Nephron progenitor cell (in vitro differentiated cells): ENCODE measurements at places on chromosomes 6 and 20.
A peak's percentile ranks its signal among the peaks of the same experiment; 100 is the strongest.

DNA sequence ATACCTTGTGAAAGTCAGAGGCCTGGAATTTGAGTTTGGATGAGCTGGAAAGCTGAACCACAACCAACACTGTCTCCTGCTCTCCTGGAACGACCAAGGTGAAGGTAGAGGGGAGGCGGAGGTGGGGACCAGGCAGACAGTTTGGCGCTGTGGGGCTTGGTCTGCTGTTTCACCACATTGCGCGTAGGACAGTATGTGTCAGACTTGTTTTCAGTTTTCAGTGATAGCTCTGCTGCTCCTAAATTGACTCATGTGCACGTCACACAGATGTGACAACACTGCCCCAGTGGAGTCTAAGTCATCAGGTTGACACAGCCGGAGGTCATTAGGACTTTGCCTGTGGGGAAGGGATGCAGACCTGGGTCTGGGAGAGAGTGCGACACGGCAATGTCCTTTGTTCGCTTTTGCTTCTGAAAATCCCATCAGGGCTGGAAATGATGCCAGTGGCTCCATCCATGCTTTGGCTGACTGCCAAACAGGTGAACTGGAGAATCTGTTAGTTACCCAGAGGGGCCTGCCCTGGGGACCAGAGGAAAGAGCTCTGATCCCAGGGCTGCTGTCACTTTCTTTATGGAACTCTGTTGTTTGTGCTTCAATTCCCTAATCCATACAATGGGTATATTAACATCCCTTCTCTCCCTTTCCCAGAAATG is 255.5 kb downstream of the CDC5L start:
- DNase-seq: no peak

DNA sequence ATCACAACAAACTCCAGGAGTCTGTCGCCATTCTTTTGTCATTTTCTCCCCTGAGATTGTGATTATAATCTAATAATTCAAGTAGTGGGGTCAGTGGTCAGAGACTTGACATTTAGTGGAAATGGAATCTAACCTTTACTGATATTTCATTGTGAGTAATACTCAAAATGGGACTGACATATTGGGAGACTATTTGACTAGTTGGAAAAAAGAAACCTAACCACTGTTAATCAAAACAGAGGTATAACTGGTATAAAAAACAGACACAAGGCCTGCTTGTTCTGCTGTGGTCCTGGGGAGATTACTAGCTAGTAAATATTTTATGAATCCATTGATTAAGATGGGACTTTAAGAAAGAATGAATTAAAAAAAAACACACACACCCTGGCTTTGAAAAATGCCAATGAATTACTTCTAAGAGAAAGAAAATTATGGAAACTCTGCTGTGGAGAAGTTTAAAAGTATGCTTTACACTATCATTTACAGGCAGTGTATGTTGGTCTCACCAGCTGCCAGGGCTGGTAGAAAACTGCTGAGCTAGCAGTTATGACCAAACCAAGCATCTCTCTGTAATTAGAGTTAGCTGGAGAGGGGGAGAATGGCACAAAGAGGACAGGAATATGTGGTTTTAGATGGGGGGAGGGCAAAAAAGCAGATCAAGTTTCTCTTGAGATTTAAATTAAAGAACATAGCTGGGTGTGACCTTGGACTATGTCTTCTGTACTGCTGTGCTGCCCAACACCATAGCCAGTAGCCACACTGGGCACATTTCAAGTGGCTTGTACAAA is 103.7 kb downstream of the FYN start:
- DNase-seq: no peak

GRCh38 chr6:23692184-23692583 is 433.8 kb upstream of the NRSN1 start:
- no peak for DNase-seq

GRCh38 chr6:136571065-136571464 is 20.8 kb upstream of the MAP7 start:
- DNase-seq: no peak

DNA sequence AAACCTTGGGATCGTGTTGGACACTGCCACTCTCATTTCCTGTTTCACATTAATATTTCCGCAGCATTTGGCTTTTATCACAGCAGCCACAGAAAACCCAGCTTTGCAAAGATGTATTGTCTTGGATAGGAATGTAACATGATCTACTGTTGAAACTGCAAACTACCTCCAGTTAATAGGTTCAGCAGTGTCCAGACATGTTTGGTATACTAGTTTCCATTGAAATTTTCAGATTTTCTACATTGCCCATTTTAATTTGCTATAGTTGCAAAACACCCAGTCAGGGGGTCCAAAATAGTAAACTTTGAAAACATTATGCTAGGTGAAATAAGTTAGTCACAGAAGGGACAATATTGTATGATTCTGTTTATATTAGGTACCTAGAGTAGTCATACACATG is 3.3 kb downstream of the ANKRD6 start:
- no peak for DNase-seq

GRCh38 chr6:34027445-34027936 is 118.4 kb downstream of the GRM4 start:
- DNase-seq: peak; percentile 82

DNA sequence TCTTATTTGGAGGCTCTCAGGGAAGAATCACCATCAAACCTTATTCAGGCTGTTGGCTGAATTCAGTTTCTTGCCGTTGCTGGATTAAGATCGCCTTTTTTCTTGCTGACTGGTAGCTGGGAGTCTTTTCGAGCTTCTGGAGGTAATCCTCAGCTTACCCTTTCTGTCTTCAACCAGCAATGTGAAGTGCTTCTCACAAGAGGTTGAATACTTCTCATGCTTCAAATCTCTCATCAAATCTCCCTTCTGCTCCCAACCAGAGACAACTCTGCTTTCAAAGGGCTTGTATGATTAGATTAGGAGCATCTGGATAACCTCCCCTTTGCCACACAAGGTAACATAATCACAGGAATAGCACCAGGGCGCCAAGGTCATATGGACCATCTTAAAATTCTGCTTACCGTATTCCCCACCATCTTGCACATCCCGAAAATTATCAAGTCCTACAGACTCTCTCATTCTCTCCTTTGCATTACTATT is 137.2 kb downstream of the MOXD1 start:
- DNase-seq: no peak

- no peak for DNase-seq
Measured at GRCh38 chr6:100803264-100804045, 77.7 kb downstream of the ASCC3 start.

DNA sequence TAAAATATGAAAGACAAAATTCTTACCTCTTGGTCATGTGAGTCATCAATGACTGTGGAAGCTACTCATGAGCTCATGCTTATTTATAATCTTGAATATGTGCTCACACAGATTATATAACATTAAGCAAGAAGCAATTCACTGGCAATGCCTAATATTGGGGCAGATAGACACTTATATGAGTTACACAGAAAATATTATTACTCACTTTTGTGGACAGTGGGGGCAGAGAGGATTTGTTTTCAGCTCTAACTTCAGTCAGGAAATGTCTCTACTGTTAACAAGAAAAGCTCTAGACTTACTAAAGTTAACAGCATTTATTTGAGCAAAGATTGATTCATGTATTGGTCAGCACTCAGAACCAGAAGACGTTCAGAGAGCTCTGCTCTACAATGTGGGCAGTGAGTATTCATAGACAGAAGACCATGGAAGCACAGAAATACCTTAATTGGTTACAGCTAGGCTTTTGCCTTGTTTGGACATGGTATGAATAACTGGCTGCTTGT is 85.8 kb upstream of the AHI1 start:
- DNase-seq: no peak

GRCh38 chr6:12522347-12522746 is 194.2 kb upstream of the PHACTR1 start:
- no peak for DNase-seq

DNA sequence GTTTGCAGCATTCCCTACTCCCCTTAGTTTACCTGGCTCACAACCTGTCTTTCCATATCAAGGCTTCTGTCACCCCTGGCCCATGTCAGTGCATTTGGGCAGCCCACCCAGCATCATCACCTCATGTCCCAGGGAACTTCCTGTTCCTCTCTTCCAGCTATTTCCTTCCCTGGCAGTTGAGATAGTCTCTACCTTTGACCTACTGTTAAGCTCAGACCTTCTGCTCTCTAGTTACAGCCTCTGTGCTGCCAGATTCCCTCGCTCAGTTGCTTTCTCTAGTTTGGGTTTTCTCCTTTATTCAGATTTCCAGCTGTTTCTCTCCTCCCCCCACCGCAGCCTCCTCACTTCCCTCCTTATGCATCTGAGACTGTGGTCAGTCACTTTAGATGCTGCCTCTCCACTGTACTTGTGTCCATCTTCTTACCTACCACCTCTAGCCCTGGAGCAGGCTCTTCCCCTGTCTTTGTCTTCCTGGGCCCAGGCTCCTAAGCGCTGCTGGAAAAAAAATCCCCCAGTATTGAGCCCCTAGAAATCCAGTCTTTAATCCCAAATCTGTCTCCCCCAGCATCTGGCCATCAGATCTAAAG is 16.3 kb downstream of the PTPN1 start:
- DNase-seq: no peak

DNA sequence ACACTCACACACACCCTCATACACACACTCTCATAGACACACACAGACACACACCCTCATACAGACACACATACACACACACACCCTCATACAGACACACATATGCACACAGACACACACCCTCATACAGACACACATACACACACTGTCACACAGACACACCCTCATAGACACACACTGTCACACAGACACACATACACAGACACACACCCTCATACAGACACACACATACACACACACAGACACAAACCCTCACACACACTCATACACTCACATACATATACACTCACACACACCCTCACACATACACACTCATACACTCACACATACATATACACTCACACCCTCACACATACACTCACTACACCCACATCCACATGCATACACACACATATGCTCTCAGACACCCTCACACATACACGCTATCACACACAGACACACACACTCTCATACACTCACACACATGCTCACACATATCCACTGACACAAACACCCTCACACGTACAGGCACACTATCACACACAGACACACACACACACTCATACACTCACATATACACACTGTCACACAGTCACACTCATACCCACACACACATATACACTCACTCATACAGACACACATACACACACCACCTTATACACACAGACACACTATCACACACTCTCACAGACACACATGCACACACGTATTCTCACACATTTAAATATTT is 9.1 kb downstream of the ADIG start:
- no peak for DNase-seq

DNA sequence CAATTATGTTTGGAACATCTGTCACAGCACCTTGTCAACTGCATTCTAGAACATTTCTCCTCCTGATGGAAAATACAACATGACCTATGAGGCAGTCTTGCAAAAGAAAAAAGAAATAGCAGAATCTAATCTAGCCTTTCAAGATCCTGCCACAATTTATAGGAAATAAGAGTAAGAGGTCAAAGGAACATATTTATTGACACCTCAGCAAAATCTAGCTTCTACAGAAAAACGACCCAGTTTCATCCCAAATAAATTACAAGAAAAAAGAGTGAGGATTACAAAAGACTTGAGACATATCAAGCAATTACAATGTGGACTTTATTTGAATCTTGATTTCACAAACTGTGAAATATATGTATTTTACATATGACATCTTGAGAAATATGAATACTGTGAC is 4.2 kb downstream of the FBXO9 start:
- no peak for DNase-seq

DNA sequence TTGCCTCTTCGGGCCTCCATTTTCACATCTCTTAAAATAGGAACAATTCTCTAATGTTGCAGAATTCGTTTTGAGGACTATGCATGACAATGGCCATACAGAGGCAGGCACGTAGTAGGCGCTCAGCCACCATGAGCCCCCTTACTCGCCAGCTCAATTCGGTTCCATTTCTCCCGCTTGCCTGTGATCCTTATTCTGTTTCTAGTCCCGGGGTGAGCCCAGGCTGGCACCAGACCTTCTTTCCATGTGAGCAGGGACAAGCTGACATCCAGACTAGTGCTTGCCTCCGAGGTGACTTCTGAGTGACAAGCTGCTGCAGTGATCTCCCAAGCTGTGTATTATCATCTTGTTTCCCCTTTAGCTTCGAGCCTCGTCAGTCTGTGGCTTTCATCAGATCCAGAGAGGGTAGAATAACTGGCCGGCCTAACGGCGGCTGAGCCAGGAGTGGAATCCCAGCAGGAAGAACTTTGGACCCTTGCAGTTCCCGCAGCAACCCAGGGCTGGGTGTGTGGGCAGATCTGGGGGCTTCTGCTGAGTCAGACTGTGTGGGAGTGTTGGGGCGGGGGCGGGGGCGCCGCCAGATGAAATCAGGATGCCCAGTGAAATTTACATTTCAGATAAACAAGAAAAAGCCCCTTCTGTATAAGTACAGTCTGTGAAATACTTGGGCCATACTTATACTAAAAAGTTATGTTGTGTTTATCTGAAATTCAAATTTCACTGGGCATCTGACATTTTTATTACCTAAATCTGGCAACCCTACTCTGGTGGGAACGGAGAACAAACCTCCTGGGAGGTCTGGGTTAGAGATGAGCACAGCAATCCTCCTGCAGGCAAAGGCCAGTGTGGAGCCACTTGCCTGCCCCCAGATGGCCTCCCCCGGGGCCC is 10.9 kb downstream of the BANF2 start:
- peak; percentile 36 for DNase-seq

GRCh38 chr20:19758501-19759331 is 658 bp downstream of the RIN2 start:
- peak; percentile 89 for DNase-seq

- no peak for DNase-seq
Measured at GRCh38 chr6:52538252-52538900, 38.5 kb downstream of the TRAM2 start.

GRCh38 chr6:106856227-106856874 is 118.2 kb downstream of the CD24 start:
- no peak for DNase-seq

DNA sequence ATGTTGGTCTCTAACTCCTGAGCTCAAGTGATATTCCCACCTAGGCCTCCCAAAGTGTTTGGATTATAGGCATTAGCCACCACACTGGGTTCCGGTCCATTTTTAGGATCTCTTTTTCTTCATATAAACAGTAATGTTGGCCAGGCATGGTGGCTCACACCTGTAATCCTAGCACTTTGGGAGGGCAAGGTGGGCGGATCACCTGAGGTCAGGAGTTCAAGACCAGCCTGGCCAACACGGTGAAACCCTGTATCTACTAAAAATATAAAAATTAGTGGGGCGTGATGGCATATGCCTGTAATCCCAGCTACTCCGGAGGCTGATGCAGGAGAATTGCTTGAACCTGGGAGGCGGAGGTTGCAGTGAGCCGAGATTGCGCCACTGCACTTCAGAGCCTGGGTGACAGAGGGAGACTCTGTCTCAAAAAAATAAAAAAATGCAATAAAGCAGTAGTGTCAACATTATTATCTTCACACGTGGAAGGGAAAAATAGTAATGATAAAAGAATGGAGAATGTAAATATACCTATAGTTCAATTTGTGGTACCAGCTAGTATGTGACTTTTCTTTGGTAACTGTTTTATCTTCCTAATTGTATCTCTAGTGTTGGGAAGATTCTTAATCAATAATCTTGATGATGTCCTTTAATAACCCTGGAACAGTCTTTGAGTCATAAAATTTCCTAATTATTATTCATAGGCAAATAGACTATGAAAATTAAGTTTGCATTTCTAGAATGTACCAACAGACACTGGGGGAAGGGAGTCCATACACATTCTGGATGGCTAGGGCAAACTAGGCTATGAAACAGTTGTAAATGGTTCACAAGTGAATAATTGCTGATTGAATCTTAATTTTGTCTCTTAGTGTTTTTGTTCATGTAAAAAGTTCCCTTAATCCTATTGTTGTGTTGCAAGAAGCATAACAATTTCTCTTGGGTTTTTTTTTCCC is 3.6 kb downstream of the PARD6B start:
- no peak for DNase-seq

- no peak for DNase-seq
Measured at GRCh38 chr6:147808640-147809039, 300.1 kb downstream of the SAMD5 start.
